ENCODE measurements at places on chromosomes 4 and X. TPM values are rescaled to one million over a fixed set of nuclear protein-coding genes. Genes with fewer than 3 reads are reported as not detected.

Gene GAGE1
- total RNA-seq: not detected

Gene BDH2
- 96.7 TPM for total RNA-seq

DNA sequence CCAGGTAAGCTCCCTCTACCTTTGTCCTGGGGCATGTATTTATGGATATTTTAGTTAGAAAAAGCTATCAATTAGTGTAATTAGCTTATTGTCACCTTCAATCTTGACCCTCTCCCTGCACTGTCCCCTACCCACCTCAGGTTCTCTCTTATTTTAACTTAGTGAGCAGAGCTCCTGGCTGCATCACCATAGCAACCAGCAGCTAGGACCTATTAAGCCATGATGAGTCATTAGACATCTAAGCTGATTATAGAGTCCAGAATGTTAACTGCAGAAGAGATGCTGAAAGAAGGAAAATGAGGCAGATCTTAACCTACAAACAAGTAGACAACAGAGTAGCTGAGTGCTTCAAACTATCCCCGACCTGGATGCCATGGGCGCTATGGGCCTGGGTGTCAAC is 36.6 kb downstream of the MAGEE2 start:
- no peak for DNase-seq
- H3K4me3 ChIP-seq: no peak overlapping the region
- no peaks in the 10 kb centered on the region for H3K36me3 ChIP-seq

- no peaks in the 10 kb centered on the region for H3K4me1 ChIP-seq
- peaks cover 3% of the 10 kb centered on the region for H3K27me3 ChIP-seq
- H3K4me3 ChIP-seq: no peak overlapping the region
- H3K27ac ChIP-seq: no peak overlapping the region
- H3K36me3 ChIP-seq: no peaks in the 10 kb centered on the region
Observed at GRCh38 chrX:79645749-79646148, 278.6 kb upstream of the ITM2A start.

DNA sequence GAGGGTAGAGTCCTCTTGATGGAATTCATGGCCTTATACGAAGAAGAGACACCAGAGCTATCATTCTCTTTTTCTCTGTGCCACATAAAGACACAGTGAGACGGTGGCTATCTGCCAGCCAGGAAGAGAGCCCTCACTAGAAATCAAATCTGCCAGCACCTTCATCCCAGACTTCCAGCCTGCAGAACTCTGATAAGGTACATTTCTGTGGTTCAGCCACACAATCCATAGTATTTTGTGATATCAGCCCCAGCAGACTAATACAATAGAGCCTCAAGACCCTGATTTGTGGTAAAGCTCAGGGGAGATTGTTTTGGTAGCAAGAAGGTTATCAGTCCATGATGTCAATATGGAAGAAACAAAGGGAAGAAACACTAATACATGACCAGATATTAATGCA is 1213.2 kb downstream of the NLGN4X start:
- H3K36me3 ChIP-seq: no peaks in the 10 kb centered on the region
- H3K4me1 ChIP-seq: no peaks in the 10 kb centered on the region
- H3K27ac ChIP-seq: no peak overlapping the region
- DNase-seq: no peak

GRCh38 chr4:110704748-110705439 is 82.0 kb upstream of the PITX2 start:
- no peak for DNase-seq
- no peaks in the 10 kb centered on the region for H3K27me3 ChIP-seq
- no peaks in the 10 kb centered on the region for H3K4me1 ChIP-seq
- no peak overlapping the region for H3K4me3 ChIP-seq
- no peak overlapping the region for H3K27ac ChIP-seq

DNA sequence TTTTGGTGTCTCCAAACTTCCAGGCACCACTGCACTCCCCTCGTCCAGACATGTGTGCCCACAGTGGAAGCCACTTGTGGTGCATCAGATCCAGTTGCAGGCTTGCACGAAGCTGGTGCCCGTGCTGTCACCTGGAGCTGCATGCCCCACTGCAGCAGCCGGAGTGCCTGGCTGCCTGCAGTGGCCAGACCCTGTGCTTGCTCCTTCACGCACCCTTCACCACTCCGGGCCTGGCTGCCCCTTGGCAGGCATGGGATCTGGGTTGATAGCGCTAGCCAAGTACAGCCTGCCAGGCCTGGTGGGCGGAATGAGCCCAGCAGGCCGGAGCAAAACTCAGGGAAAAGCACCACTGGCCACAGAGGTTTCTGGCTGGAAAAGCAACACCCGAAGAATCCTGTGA is 50.2 kb upstream of the SHISA3 start:
- no peaks in the 10 kb centered on the region for H3K4me1 ChIP-seq
- no peak overlapping the region for H3K27ac ChIP-seq
- no peak for DNase-seq
- H3K36me3 ChIP-seq: no peaks in the 10 kb centered on the region
- H3K4me3 ChIP-seq: no peak overlapping the region

DNA sequence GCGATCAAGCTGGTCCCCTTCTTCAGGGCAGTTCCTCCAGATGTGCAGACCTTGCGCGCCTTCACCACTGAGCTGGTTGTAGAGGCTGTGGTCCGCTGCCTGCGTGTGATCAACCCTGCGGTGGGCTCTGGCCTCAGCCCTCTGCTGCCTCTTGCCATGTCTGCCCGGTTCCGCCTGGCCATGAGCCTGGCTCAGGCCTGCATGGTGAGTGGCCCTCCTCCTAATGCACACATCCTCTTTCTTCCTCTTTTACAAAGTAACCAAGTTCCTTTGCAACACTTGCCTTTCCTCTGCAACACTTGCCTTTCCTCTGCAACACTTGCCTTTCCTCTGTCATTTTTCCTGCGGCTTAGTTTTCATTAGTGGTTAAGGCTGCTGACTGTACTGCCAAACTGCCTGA is 1.8 kb downstream of the CCDC22 start:
- H3K4me3 ChIP-seq: no peak overlapping the region
- no peaks in the 10 kb centered on the region for H3K4me1 ChIP-seq
- no peaks in the 10 kb centered on the region for H3K27me3 ChIP-seq
- no peak for DNase-seq
- no peaks in the 10 kb centered on the region for H3K36me3 ChIP-seq
